Hematopoietic multipotent progenitor cell treated with erythropoietin and hydrocortisone succinate and interleukin-3 and kit ligand, for 15 days (in vitro differentiated cells): ENCODE measurements at places on chromosomes 3 and 15.

DNA sequence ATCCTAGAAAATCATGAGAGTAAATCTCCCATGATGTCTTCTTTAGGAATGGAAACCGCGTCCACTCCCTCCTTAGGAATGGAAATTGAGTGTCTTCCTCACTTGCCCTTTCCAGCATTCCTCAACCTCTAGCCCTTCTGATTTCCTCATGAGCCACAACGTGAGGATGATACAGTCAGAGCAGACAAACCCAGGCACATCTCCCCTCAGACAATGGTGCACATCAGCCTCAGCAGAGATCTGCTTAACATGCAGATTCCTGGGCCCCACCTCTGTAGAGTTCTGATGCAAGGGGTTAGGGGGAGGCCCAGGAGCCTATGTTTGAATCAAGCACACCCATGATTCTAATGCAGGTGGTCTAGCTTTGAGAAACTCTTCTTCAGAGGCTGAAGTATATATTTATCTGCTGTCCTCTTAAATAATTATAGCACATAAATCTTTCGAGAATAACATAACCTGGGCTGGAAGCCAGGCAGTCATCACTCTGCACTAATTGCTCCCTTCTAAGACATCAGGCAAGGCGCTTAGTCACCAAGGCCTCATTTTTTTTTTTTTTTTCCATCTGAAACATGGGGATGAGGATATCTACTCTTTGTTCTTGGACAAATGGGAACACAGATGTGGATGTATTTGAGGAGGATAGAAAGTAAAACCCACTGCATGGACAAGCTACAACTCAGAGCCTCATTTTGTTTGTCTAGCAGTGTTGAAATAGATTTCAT, 81.7 kb downstream of the PRICKLE2 start:
- no peak for DNase-seq

- DNase-seq = no peak
Measured at GRCh38 chr15:27970661-27971392, 128.3 kb downstream of the OCA2 start.

GRCh38 chr15:93466380-93466779, 377.4 kb upstream of the RGMA start:
- no peak for DNase-seq

- no peak for DNase-seq
Measured at GRCh38 chr15:98505611-98506031, 142.7 kb upstream of the IGF1R start.

DNA sequence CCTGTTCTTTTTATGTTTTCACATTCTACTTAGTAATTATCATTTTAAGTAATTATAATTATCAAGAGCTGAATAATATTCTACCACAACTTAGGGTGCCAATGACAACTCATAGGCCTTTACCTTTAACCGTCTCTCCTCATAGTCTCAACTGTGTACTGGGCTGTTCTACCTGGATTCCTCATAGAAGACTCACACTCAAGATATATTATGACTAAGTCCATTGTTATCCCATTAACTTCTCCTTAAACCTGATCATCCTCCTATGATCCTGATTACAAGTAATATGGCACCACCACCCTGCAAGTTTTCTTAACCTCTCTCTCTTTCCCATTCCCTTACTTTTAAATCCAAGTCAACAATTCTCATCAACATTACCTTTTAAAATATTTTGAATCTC, 285.9 kb upstream of the VEPH1 start:
- no peak for DNase-seq

DNA sequence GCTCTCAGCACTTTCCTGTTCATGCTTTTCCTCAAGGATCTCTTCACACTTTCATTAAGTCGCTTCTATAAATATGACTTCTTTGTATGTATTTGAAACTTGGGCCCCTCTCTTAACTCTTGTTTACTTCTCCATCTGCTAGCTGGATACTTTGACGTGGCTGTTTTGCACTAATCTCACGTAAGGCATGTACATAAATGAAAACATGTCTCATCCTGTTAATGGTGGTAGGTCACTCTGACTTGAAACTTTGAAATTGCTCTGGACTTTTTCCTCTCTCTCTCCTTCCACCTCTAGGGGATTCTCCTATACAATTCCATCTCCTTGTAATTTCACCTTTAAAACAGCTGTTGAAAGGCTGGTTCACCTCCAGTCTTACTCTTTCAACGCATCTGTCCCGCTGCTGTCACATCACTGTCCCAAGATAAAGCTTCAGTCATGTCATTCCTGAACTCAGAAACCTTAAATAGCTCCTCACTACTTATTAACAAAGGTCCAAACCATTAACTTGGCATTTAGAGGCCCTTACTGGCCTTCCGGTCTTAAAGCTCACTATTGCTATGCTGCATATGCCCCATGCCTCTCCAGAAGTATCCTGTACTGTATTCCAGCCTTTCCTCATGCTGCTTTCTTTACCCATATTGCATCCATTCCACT, 1.2 kb downstream of the BLOC1S6 start:
- DNase-seq = peak; percentile 44

DNA sequence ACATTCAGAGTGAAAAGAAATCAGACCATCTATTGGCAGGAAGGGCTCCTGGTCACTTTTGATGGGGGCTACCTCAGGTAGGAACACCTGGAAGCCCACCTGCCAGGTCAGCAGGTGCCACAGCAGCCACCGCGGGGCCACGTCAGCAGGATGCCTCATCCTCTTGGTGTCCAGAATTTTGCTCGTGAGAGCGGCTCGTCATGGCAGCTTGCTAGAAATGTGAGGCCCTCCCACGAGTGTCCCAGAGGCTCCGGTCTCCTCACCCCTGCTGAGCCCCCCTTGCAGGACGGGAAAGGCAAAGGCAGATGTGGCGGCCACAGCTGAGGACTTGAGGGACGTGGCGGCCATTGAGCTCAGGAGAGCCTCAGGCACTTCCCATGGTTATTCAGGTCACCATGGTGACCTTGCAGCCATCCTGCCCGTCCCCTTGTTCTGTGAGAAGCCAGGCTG, 129.4 kb downstream of the LRRK1 start:
- no peak for DNase-seq

- DNase-seq = no peak
Measured at GRCh38 chr3:37904601-37905000, 42.9 kb downstream of the CTDSPL start.

DNA sequence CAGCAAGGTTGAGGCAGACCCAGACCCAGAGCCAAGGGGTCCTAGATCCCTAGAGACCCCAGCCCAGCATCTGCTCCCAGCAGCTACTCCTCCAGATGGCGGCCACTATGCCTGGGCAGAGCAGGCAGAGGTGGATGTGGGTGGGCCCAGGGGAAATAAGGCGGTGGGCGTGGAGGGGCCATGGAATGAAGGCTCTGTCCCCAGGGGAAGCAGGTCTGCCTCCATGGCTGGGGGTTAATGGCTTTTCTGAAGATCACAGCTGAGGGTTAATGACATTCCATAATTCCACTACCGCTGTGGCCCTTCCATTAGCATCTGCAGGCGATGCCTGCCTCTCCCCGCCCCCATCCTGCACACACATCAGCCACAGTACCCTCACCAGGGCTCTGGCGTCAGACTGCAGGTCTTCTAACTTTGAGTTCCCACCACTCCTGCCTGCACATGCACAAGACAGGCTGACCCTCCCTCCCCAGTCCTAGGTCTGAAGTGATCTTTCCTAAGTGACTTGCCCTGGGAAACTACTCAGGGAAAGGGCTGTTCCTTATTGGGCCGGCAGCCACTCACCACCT, 41.2 kb downstream of the CCDC33 start:
- no peak for DNase-seq

DNA sequence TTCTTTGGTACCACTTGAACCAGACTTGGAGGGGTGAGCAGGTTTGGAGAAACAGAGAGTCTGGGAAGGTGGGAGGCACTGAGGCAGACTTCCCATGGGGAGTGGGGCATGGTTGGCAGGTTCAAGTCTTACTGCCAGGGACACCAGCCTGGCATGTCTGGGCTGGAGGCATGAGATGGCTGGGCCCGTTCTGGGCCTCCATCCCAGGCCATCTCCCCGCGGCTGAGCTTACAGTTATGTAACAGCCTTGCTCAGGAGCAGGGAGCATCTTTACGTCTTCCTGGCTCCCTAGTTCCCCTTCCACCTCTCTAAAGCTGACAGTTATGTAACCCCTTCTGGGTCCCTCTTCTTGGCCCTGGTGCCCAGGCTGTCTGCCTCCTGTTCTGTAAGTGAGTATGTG, 12.4 kb downstream of the VIPR1 start:
- DNase-seq = no peak
